ENCODE measurements at places on chromosomes 1 and 21. TPM values are rescaled to one million over a fixed set of nuclear protein-coding genes. Genes with fewer than 3 reads are reported as not detected.
A peak's percentile ranks its signal among the peaks of the same experiment; 100 is the strongest.

The C1QTNF12 gene
- polyA plus RNA-seq: 9.9 TPM

The FAM229A gene
- polyA plus RNA-seq: 6.4 TPM

The PARS2 gene
- polyA plus RNA-seq: 7.2 TPM

The TLCD4 gene
- polyA plus RNA-seq: 2.4 TPM

The TNFRSF18 gene
- polyA plus RNA-seq: not detected

The KIAA1614 gene
- polyA plus RNA-seq: 5.4 TPM

The SGIP1 gene
- 8.3 TPM for polyA plus RNA-seq

The CFHR4 gene
- polyA plus RNA-seq: not detected

The LCE6A gene
- not detected for polyA plus RNA-seq

The USH2A gene
- not detected for polyA plus RNA-seq

The COL24A1 gene
- polyA plus RNA-seq: 0.47 TPM

The PTGS2 gene
- 1.5 TPM for polyA plus RNA-seq

The ILDR2 gene
- 1.5 TPM for polyA plus RNA-seq

The CA14 gene
- polyA plus RNA-seq: 0.41 TPM

The C4BPA gene
- not detected for polyA plus RNA-seq

The GPR37L1 gene
- not detected for polyA plus RNA-seq

DNA sequence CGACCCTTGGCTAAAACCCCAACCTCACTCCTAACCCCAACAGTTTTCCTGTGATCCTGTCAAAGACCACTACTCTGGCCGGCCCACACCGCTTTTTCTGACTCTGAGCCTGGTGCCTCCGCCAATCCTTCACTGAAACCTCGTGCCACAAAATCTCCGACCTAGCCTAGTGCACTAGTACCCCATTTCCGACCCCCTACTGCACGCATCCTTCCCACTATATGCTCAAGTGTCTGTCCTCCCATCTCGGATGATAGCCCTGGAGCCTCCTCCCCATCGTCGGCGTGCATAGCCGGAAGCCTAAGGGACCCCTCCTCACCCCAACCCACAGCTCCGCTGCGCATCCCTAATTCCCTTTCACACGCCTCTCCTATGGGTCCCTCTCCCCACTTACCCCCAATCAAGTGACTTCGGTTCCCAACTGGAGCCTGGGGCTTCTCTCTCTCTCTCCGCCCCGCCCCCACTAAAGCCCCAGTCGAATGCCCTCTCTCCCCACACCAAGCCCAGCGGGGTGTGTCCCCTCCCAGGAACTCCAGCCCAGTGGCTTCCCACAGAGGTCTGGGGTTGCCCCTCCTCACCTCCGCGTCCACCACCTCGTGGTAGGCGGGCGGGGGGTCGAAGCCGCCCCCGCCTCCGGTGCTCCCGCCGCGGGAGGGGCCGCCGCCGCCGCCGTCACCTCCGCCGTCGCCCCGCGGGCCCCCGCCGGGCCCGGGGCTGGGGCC, 791 bp downstream of the USP24 start:
- DNase-seq: peak; percentile 89

DNA sequence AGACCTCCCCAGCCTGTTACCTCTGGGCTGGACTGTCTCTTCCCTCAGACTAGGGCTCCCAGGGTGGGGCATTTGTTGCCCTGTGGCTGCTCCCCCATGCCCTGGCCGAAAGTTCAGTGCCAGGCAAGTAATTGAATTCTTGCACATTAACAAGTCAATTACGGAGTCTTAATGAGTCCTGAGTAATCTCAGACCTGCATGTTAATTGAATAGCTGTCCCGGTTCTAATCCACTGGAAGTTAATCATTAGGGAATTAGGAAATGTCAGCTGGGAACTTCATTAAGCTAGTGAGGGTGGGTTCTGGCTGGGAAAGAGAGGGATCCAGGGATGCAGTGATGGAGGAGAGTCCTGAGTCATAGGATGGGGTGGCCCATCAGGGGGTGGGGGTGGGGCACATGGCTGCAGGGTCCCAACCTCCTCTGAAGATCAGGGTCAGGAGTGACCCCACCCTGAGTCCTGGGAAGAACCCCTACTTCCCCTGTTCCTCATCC, 47.1 kb upstream of the CSF3R start:
- DNase-seq: no peak

- DNase-seq: no peak
Measured at GRCh38 chr1:84691122-84691783, 992 bp upstream of the SSX2IP start.

DNA sequence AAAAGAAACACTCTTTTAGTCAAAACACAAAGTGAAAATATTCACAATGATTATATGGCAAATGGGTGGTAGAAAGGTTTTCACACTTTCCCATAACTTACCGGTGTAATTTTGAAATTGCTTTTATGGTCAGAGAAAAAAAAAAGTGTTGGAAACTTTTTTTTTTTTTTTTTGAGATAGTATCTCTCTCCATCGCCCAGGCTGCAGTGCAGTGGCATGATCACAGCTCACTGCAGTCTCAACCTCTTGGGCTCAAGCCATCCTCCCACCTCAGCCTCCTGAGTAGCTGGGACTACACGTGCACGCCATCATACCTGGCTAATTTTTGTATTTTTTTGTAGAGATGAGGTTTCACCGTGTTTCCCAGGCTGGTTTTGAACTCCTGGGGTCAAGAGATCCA, 3.3 kb downstream of the IFNGR2 start:
- no peak for DNase-seq

DNA sequence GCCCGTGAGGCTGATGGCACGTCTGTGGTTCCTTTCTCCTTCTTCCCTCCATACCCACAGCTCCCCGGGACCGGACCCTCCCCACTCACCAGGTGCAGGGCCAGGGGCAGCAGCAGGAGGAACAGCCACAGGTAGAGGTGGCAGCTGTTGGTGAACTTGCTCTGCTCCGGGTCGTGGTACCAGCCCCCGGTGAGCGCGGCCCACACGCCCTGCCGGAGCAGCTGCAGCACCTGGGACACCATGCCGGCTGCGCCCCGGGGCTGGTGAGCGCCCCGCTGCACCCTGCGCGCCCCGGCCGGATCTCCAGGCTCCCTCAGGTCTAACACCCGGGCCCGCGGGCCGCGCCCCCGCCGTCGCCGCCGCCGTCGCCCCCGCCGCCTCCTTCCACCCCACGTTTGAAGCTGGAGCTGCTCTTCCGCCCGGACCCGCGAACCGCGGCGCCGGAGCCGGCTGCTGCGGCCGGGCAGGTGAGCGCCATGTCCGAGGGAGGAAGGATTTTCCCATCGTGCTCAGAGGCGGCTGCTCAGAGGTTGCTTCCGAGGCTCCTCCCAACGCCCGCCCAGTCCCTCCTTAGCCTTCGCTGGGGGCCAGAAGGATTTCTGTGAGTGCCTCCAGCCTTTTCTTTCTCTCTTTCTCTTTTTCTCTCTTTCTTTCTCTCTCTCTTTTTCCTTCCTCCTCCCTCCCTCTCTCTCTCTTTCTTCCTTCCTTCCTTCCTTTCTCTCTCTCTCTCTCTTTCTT, at the start of gene PCNX2:
PCNX2 (minus strand) TSS at position 489 of the 738 bp plus-strand sequence; CDS start at position 242, 247 bp downstream.
- DNase-seq: peak; percentile 85

GRCh38 chr21:17466166-17466565, 46.7 kb upstream of the CXADR start:
- no peak for DNase-seq

DNA sequence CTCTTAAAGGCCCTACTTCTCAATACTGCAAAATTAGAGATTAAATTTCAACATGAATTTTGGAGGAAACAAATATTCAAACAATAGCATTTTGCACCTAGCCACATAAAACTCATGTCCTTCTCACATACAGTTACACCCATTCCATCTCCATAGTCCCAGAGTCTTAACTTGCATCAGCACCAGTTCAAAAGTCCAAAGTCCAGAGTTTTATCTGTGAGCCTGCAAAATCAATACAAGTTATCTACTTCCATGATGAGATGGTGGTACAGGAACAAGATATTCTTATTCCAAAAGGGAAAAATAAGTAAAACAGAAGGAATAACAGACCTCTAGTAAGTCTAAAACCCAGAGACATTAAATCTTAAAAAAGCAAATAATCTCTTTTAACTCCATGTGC, 686.0 kb upstream of the ADGRL4 start:
- no peak for DNase-seq

DNA sequence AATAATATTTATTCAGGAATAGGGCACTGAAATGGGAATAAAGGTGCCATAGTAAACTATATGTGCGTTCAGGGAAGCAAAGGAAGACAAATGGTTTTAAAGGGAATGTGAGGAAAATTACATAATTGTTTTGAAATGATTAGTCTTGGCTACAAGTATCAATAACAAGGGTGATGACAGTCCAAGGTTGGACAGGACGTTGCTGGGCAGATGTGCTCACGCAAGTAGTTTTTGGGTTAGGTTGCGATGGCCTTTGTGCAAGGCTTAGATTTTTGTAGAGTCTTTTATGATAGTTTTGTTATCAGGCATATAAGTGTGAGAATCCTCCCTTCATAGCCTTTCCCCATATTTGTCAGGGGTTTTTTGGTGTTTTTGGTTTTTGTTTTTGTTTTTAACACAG, 57.0 kb downstream of the SPATA6 start:
- DNase-seq: no peak

DNA sequence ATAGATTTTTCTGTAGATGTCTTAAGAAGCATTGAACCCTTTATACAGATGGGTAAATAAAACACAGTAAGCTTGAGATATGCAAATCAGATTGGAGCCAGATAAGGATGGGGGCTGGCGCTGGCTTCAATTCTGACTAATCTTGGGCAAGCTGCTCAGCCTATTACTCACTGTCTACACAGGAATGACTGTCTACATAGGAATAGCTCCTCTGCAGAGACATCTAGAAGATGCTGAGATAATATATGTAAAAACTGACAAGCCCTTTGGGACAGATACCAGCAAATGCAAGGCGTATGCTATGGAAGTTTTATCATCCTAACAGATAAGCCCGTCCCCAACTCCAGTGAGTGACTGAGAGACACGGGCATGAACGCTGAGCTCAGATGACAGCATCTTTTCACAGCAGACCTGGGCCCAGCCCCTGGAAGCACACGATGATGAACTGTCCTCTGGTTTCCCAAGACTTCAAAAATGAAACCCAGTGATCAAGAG, 1.7 kb downstream of the CLDN14 start:
- DNase-seq: no peak

DNA sequence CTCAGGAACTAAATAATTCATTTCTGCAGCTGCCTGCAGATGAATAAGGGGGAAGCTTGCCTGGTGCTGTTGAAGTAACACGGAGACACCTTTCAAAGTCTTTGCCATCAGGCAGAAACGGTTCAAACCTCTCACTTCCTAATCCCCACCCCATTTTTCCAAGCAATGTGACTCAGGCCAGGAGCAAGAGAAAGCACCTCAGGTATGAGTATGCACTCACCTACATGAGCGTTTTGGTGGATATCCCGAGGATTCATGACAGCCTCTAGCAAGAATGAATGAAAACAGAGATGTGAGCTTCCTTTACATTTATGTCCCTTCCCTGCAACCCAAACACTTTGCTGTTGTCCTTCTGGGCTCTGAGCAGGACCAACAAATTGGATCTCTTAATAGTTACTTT, 63.4 kb upstream of the LAX1 start:
- no peak for DNase-seq

- no peak for DNase-seq
Measured at GRCh38 chr1:147912553-147912952, 10.0 kb downstream of the GJA8 start.

DNA sequence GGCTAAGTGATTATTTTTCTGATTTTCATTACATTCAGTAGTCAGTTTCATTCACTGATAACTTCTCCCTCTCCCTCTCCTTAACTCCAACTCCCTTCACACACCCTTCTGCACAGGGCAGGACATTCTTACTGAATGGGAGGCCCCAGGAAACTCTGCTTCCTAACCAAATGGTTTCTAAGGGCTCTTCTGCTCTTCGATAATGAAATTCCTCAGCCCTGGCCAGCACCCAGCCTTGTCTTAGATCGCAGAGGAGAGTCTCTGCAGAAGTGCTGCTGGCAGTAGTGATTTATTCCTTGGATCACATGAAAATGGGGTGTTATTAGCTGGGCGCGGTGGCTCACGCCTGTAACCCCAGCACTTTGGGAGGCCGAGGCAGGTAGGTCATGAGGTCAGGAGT, 16.4 kb downstream of the PLEKHM2 start:
- no peak for DNase-seq

DNA sequence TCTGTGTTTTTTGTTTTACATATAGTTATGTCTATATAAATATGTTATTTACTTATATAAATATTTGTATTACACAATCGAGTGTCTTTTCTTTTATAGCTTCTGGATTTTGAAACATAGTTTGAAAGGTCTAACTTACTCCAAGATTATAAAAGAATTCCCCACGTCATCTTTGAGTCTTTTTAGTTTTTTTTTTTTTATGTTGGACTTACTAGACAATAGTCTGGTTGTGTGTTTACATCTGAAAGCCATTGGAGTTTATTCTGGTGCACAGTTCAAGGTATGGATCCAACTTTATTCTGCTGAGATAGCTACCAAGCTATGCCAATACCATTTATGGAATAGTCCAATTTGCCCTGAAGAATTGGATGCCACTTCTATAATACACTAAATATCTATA, 26.1 kb upstream of the RCAN3 start:
- DNase-seq: no peak

- peak; percentile 59 for DNase-seq
Measured at GRCh38 chr1:14263671-14264070, 334.8 kb upstream of the KAZN start.

- DNase-seq: no peak
Measured at GRCh38 chr1:83999316-83999819, 436 bp upstream of the TTLL7 start.

- DNase-seq: no peak
Measured at GRCh38 chr21:18646116-18646515, 242.5 kb upstream of the TMPRSS15 start.

GRCh38 chr1:47175227-47175934, 14.5 kb downstream of the PDZK1IP1 start:
- no peak for DNase-seq

DNA sequence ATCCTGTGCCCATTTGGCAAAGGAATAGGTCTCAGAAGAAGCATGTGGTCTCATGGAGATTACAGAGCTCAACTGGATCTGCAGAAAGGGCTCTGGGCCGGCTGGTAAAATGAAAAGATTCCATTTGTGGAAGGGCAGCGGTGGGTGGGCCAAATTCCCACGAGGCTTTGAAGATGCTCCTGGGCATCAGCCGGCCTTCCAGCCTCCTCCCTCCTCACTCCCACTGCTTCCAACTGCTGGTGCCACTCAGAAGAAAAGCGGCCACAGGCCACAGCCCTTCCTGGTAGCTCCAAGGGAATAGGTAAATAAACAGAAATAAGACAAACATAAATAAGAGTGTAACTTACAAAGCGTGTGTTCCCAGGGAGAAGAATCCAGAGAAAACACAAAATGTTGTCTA, 136.3 kb upstream of the SLC44A3 start:
- DNase-seq: no peak

GRCh38 chr1:173871500-173871899, 3.3 kb downstream of the ZBTB37 start:
- DNase-seq: no peak

GRCh38 chr1:154953611-154954038, 2.3 kb downstream of the PBXIP1 start:
- DNase-seq: no peak

DNA sequence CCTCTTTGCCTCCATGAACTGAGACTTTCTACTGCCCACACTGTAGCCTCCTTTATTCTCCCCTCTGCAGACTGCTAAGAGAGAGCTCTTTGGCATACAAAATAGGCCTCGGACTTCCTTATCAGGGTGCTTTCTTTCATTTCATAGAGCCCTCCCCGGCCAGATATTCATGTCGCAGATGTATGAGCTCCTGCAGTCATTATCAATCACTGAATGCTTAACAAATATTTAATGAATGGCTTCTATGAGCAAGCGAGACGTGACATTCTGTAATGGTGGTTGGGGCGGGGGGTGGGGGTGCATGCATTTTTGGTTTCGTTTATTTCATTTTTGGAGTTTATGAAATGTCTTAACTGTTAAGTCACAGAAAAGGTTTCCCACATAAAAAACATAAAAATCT, 344.8 kb upstream of the KAZN start:
- no peak for DNase-seq
